Putamen (tissue), 1 donor: ENCODE measurements at places on chromosomes 11 and 22.

GRCh38 chr11:3370311-3370870, 8.6 kb downstream of the ZNF195 start:
- no peak for DNase-seq

DNA sequence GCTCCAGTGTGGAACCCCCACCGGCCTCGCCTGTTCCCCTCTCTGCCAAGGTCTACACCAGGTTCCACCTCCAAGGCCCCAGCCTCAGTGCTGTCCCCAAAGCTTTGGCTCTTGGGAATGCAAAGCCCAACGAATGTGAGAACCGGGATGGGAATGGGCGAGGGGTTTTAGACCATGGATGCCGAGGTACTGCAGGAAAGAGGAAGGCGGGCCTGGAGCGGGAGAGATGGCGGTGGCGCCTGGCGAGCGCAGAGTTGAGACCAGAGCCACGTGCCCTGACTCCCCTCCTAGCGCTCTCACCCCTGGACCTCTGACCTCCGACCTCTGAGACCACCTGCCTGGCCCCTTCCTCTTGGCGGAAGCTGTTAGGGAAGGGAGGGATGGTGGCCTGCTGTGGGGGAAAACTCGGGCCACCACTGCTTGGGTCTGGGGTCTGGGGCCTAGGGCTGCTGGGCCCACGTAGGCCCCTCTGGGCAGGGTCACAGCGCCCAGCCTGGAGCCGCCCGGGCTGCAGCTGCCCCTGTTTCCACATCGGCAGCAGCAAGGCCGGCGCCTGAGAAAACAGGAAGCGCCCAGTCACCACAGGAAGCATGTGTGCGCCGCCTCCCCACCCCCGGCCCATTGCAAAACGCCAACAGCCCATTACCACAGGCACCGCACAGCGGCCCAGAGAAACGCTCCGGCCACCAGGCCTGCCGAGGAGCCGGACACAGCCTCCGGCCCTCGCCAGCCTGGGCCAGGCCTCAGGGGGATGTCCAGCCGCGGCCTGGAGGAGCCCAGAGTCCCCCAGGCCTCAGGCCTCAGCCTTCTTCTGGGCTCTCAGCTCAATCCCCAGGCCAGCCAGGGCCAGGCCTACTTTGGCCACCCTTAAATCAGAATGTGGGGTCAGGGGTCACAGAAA, 13.8 kb upstream of the SLC39A13 start:
- DNase-seq = no peak

DNA sequence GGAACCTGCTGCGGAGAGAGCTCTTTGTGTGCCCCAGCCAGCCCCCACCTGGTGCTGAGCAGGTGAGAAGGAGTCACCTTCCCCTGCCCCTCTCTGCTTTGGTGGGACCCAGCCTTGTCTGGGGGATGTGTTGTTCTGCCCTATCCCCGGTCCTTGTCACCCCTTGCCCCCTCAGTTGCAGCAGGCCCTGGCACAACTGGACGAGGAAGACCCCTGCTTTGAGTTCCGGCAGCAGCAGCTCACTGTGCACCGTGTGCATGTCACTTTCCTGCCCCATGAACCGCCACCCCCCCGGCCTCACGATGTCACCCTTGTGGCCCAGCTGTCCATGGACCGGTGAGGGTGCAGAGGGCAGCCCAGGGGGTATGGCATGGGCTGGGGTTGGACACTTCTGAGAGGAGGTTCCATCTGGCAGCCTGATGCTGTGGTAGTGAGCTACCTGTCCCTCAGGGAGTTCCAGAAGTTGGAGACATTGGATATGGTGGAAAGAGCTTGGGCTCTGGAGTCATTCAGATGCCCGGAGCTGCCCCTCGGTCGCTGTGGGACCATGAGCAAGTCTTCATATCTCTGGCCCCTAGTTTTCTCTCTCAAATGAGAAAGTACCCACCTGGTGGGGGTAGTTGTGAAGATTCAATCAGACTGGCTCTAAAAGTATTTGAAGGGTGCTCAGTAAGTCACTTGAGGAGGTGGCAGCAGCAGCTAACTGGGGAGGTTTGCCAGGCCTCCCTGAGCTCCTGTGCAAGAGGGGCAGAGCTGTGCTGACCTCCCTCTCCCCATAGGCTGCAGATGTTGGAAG, 4.3 kb downstream of the LARGE2 start:
- no peak for DNase-seq

GRCh38 chr11:2779499-2779980, 79.7 kb upstream of the KCNQ1OT1 start:
- no peak for DNase-seq

- DNase-seq = no peak
Measured at GRCh38 chr22:31329029-31329428, 17.1 kb downstream of the PATZ1 start.

- no peak for DNase-seq
Measured at GRCh38 chr11:701741-702461, 4.1 kb upstream of the EPS8L2 start.

- DNase-seq = no peak
Measured at GRCh38 chr11:63621071-63621470, 6.8 kb upstream of the PLAAT3 start.

DNA sequence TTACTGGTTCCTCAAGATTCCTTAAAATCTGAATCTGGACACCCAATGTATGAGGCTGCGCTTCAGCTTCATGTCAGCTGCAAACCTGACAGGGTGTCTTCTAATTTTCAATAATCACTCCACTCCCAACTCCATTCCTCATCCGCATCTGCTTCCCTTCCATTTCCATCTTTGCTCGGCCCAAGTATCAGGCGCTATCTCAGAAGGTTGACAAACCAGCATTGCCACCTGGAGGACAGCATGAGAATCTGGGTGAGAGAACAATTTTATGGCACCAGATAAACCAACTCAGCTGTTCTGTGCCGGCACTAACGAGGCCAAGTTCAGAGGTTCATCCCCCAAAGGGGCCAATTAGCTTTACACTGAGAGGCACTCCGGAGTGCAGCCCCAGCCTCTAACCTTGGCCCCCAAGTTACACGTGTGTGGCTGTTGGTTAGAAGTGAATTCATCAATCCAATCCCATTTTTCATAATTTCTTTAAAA, 79.1 kb upstream of the LMO2 start:
- DNase-seq = peak; percentile 61

- DNase-seq = no peak
Measured at GRCh38 chr11:8692417-8692816, 9.8 kb downstream of the RPL27A start.

DNA sequence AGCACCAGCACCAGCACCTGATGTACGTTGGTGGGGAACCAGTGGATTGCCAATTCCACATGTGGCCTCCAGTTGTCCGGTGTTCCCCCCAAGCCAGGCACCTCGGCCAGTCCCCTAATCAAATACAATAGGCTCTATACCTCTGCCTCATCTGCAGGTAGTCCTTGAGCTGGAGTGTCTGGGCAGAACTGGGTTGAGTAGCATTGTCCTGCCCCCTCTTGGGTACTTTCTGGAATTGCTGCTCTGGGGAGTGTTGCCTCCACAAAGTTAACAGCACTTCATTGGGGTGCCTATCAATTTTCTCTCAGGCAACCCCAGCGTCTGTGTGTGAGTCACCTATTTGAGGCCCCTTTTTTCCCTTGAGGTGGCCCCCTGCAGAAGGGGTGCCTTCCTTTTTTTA, 413.0 kb upstream of the LARGE1 start:
- no peak for DNase-seq

DNA sequence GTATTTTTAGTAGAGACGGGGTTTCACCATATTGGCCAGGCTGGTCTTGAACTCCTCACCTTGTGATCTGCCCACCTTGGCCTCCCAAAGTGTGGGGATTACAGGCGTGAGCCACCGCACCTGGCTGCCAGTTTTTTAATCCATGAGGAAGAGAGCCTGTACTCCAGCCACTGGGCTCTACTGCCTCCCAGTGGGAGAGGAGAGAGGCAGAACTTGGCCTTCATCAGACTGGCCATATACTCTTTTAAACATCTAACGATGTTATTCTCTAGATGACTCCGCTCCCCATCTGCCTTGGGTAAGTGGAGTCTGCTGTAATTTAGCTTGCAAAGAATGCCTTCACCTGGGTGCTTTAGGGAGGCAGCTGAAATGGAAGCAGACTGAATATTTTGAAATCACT, 34.6 kb downstream of the SLC6A5 start:
- DNase-seq = no peak

DNA sequence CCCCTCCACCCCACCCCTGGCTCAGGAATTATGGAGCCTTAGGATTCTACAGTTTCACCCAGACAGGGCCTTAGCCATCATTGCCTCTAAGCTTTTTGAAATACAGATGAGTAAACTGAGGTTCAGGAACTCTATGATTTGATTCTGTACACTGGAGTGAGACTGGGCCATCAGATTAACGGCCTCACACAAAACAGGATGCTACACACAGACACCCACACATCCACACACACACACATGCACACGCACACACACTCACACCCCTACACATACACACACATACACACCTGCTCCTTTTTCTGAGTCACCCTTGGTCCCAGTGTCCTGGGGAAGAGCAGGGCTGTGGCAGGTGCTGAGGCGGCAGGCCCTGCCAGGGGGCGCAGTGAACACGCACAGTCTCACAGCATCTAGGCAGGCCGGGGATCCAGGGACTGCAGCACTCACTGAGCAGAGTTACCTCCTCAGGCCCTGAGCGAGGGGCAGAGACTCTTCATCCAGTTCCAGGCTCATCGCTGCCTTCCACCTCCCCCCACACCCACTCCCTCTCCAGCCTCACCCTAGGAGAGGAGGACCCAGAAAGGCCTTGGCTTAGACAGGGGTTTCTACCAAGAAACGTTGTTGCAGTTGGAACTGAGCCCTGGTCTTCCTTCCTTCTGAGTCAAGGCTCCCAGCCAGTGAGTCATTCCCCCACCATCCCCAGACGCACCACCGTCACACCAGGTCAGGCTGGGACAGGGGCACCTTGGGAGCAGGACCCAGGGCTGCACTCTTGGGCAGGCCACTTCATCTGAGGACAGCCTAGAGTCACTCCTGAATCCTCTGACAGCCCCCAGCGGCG, 89.8 kb upstream of the PARVA start:
- DNase-seq = no peak

GRCh38 chr11:95725196-95725595, 64.4 kb downstream of the FAM76B start:
- DNase-seq = no peak

DNA sequence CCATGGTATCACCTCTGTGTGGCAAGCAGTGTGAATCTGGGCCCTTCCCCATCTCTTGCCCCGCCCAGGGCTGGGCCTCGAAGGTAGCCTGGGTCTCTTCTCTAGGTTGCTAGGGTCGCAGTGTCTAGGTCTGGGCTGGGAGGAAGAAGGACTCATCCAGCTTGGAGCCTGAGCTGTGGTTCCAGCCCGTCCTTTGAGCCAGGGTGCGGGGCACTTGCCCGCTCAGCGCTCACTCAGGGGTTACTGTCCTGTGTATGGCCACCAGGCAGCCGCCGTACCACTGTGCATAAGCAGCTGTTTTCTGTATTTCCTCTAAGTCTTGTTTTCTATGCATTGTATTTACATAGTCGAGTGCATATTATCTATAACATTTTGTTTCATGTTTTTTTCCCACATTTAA, 160.9 kb downstream of the TBC1D22A start:
- DNase-seq = no peak

GRCh38 chr22:41732096-41732772, 32.9 kb downstream of the MEI1 start:
- no peak for DNase-seq

DNA sequence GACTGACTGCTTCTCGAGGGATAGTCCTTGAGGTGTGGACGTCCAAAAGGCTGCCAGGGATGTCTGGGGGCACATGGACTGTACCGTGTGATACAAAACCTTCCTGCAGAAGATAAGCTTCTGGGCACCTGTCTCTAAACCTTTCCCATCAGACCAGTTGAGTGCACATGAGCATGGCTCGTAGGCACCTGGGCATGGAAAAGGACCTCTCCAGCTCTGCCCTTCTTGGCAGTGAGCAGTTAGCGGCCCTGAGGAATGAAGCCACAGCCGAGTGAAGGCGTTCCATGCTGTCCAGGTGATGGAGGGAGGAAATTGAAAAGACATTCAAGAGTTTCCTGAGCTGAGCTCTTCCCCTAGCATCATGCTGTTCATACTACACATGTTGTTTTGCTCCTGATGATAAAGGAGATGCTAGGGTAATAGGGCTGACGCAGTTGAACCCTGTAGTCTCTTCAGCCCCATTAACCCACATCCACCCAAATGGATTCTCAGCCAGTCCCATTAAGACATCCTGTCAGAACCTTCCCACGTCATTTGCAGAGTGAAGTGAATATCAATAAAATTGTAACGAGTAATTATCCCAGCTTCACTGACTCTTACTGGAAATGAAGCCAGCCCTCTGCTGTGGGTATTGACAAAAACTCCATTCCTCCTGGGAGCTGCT, 138.6 kb downstream of the KIRREL3 start:
- DNase-seq = no peak

DNA sequence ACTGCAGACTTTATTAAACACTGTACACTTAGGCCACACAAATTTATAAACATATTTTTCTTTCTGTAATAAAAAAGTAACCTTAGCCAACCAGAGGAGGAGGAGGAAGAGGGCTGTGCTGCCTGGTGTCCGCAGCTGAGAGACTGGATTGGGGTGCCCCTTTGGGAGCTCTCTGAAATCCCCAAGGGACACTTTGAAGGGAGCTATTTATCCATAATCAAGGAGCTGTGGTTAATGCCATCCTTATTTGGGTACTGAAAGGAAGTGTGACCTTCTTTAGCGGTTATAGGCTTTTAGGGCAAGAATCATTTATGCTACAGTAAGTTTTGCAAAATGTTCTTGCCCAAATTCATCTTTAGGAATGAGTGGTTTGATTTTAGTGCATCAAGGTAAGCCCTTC, 125.8 kb downstream of the RASSF10 start:
- DNase-seq = no peak

GRCh38 chr22:43408009-43408408, 3.8 kb upstream of the MPPED1 start:
- no peak for DNase-seq

DNA sequence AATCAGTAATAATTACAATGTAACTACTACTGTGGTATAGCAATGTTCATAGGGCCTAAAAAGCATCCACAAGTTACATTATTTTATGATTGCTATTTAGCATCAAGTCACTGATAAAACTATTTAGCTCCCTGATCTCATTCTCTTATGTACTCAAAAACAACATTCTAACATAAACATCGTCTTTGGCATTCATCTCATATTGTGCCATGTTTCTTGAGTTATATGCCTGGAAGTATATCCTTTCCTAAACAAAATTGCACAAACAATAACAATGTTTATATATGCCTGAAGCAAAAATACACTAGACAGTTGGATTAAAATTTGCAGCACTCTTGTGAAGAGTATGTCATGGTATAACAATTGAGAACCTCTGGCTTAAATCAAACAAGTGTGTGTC, 34.1 kb downstream of the HORMAD2 start:
- no peak for DNase-seq
